Aorta (tissue), 5 donors: ENCODE measurements at places on chromosomes 1 and 21. TPM values are rescaled to one million over a fixed set of nuclear protein-coding genes. Genes with fewer than 3 reads are reported as not detected.

Gene HPCAL4
- not detected for total RNA-seq

Gene PCP4L1
- 0.69 TPM for total RNA-seq

Gene CHI3L1
- 17.8 TPM for total RNA-seq

Gene DMRTA2
- total RNA-seq = not detected

Gene FNBP1L
- total RNA-seq = 10.6 TPM

- no peaks in the 10 kb centered on the region for H3K4me1 ChIP-seq
- H3K4me3 ChIP-seq = no peak overlapping the region
- no peak overlapping the region for H3K27ac ChIP-seq
- H3K27me3 ChIP-seq = no peaks in the 10 kb centered on the region
- no peaks in the 10 kb centered on the region for H3K36me3 ChIP-seq
Measured at GRCh38 chr1:41598325-41598724, 113.8 kb upstream of the EDN2 start.

DNA sequence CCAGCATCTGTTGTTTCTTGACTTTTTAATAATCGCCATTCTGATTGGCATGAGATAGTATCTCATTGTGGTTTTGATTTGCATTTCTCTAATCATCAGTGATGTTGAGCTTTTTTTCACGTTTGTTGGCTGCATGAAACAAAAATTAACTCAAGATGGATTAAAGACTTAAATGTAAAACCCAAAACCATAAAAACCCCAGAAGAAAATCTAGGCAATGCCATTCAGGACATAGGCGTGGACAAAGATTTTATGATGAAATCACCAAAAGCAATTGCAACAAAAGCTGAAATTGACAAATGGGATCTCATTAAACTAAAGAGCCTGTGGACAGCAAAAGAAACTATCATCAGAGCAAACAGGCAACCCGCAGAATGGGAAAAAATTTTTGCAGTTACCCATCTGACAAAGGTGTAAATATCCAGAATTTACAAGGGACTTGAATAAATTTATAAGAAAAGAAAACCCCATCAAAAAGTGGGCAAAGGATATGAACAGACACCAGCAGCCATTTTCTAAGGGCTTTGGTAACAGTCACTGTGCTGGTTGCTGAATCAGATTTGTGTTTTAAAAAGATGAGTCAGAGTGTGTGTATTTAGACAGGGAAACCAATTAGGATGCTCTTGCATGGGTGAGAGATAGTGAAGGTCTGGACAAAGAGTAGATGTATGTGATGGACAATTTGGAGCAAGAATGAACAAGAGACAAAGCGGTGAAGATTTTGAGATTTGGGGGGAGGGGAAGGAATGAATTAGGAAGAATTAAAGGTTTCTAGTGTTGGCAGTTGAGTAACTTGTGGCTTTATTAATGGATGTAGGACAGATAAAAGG lies 110.7 kb downstream of the RYR2 start:
- no peaks in the 10 kb centered on the region for H3K36me3 ChIP-seq
- H3K27ac ChIP-seq = no peak overlapping the region
- no peak overlapping the region for H3K4me3 ChIP-seq
- H3K27me3 ChIP-seq = no peaks in the 10 kb centered on the region

DNA sequence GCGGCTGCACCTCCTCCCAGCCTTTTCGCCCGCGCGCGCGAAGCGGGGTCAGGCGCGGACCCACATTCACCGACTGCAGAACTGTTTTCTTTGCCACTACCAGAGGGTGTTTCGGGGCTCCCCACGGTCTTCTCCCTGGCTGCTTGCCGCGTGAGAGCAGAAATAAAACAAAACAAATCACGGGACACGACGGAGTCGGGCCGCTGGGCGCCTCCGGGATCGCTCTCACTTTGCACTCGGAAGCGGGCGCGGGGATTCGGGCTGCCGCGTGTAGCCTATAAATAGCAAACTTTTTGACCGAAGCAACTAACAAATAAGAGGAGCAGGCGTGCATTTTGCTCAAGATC lies 412.3 kb upstream of the ESRRG start:
- no peaks in the 10 kb centered on the region for H3K4me1 ChIP-seq
- H3K27ac ChIP-seq = no peak overlapping the region
- H3K4me3 ChIP-seq = peak overlapping the region; percentile 51
- H3K36me3 ChIP-seq = no peaks in the 10 kb centered on the region
- DNase-seq = no peak
- peaks cover 2% of the 10 kb centered on the region for H3K27me3 ChIP-seq

DNA sequence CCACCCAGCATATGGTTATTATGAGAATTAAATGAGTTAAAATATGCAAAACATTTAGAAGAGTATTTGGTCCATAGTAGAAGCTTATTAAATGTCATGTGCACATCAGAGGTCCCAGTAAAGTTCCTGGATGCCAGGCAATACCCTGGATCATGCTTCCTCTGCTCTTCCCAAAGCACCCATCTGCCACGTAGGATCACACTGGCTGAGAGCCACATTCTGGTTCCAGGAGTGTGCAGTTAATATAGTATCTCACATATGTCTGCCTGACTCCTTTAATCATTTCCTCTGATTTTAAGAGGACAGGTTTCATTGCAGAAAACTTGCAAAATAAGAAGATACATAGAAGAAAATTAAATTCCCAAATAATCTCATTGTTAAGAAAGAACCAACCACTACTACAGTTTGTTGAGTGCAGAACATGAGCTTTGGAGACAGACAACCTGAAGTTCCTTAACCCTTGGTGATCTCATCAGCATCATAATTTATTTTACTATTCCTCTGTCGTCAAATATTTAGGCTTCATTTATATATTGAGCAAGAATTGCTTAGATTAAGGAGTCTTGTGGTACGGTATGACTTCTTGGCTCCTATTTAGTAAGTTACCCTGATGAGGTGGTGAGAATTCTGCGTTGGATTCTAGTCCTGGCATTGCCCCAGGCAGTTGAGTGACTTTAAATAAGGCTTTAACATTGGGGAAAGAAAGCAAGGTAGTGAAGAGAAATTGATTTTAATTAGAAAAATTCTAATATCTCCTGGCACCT lies 12.3 kb downstream of the SGIP1 start:
- H3K36me3 ChIP-seq = no peaks in the 10 kb centered on the region
- H3K27ac ChIP-seq = no peak overlapping the region
- no peak for DNase-seq
- no peaks in the 10 kb centered on the region for H3K27me3 ChIP-seq

- no peak for DNase-seq
- peaks cover 3% of the 10 kb centered on the region for H3K4me1 ChIP-seq
- H3K27ac ChIP-seq = peak overlapping the region; percentile 63
- no peak overlapping the region for H3K4me3 ChIP-seq
- H3K36me3 ChIP-seq = peaks cover 5% of the 10 kb centered on the region
- no peaks in the 10 kb centered on the region for H3K27me3 ChIP-seq
Measured at GRCh38 chr1:167776151-167776550, 54.4 kb downstream of the MPZL1 start.

DNA sequence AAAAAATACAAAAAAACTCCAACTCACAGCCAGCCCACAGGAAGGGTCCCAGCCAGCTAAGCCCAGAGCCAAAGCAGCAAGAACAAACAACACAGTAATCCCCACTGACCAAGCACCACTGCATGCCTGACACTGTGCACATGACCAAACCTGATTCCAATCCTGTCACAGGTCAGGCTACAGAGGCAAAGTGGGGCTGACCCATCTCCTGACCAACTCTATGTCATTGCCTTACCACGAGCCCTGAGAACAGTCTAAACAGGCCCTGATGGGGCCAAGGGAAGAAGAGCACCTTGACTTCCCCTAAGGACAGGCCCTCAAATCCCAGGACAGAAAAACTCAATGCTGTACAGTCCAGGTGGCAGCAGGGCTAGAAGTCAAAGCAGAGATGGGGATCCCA lies 2.4 kb downstream of the LSS start:
- H3K4me3 ChIP-seq = no peak overlapping the region
- H3K36me3 ChIP-seq = no peaks in the 10 kb centered on the region
- no peaks in the 10 kb centered on the region for H3K27me3 ChIP-seq

GRCh38 chr1:23639460-23640095 lies 52.0 kb upstream of the RPL11 start:
- no peak overlapping the region for H3K27ac ChIP-seq
- H3K27me3 ChIP-seq = no peaks in the 10 kb centered on the region
- no peaks in the 10 kb centered on the region for H3K4me1 ChIP-seq
- H3K36me3 ChIP-seq = no peaks in the 10 kb centered on the region
- DNase-seq = no peak
- H3K4me3 ChIP-seq = no peak overlapping the region

DNA sequence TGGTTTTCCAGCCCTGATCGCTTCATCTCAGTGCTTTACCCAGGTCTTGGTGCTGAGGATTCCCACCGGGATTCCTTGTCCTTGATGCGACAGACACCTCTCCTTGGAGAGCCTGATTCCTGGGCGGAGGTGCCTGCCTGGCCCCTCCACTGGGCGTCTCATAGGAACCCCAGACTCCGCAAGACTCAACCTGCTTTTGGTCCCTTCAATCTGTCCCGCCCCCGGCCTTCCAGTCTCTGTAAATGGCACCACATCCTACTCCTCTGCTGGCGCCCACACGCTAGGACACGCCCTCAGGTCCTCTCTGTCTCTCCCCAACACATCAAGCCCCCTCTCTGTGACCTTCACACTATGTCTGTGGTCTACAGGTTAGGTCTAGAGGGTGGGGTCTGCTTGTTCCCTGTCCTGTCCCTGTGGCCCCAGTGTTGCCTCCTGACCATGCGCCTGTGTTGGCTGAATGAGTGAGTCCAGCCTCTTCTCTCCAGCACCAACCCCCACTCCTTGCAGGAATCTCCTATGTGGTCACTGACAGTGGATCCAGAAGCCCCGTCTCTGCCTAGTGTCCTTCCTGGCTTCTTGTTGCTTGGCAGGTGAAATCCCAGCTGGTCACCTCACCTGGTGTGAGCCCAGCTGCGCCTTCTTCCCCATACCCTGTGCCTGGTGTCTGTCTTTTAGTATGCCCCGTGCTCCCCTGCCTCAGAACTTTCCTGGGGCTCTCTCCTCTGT lies 119.7 kb upstream of the C1orf174 start:
- H3K4me3 ChIP-seq = no peak overlapping the region
- no peaks in the 10 kb centered on the region for H3K36me3 ChIP-seq
- DNase-seq = no peak
- no peaks in the 10 kb centered on the region for H3K27me3 ChIP-seq
- H3K27ac ChIP-seq = no peak overlapping the region
- H3K4me1 ChIP-seq = no peaks in the 10 kb centered on the region

- H3K27me3 ChIP-seq = no peaks in the 10 kb centered on the region
- no peaks in the 10 kb centered on the region for H3K4me1 ChIP-seq
- H3K4me3 ChIP-seq = no peak overlapping the region
- H3K27ac ChIP-seq = no peak overlapping the region
Measured at GRCh38 chr1:108053270-108054013, 88.5 kb upstream of the VAV3 start.

GRCh38 chr21:33355996-33356395 lies 31.2 kb downstream of the IFNAR1 start:
- H3K4me3 ChIP-seq = no peak overlapping the region
- no peak overlapping the region for H3K27ac ChIP-seq
- H3K4me1 ChIP-seq = peaks cover 5% of the 10 kb centered on the region

GRCh38 chr1:223135176-223135942 lies 7.7 kb downstream of the TLR5 start:
- no peaks in the 10 kb centered on the region for H3K4me1 ChIP-seq
- no peaks in the 10 kb centered on the region for H3K36me3 ChIP-seq
- no peak overlapping the region for H3K27ac ChIP-seq
- DNase-seq = peak; percentile 82

GRCh38 chr1:54273092-54273794 lies 73.3 kb downstream of the MRPL37 start:
- H3K36me3 ChIP-seq = no peaks in the 10 kb centered on the region
- DNase-seq = peak; percentile 90
- no peaks in the 10 kb centered on the region for H3K27me3 ChIP-seq
- H3K4me3 ChIP-seq = no peak overlapping the region

GRCh38 chr1:248686815-248687214 lies 15.8 kb downstream of the OR14I1 start:
- no peak for DNase-seq
- no peaks in the 10 kb centered on the region for H3K4me1 ChIP-seq
- H3K27me3 ChIP-seq = no peaks in the 10 kb centered on the region
- H3K27ac ChIP-seq = no peak overlapping the region
- H3K36me3 ChIP-seq = no peaks in the 10 kb centered on the region

DNA sequence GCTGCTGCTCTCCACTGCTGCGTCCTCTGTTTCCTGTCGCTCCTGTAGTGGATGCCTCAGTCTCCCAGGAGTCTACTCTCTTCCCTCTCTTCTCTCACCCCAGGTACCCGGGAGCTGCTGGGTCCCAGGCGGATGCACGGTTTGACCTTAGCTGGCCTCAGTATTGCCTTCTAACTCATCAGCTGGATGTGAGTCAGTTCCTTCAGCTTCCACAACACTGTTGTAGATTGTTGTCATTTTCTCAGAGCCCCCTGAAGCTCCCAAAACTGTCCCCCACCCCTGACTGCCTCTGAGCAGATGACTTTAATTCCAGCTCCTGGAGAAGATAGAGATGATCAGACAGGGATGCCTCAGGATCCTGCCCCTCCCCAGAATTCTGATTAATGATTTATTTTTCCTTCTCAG lies 7.2 kb downstream of the CNIH3 start:
- H3K4me1 ChIP-seq = no peaks in the 10 kb centered on the region
- DNase-seq = no peak
- H3K27me3 ChIP-seq = no peaks in the 10 kb centered on the region
- no peaks in the 10 kb centered on the region for H3K36me3 ChIP-seq

- H3K36me3 ChIP-seq = no peaks in the 10 kb centered on the region
- peaks cover 5% of the 10 kb centered on the region for H3K4me1 ChIP-seq
- no peak for DNase-seq
- H3K4me3 ChIP-seq = no peak overlapping the region
- no peaks in the 10 kb centered on the region for H3K27me3 ChIP-seq
Measured at GRCh38 chr21:37623183-37623582, 256.6 kb downstream of the DYRK1A start.

DNA sequence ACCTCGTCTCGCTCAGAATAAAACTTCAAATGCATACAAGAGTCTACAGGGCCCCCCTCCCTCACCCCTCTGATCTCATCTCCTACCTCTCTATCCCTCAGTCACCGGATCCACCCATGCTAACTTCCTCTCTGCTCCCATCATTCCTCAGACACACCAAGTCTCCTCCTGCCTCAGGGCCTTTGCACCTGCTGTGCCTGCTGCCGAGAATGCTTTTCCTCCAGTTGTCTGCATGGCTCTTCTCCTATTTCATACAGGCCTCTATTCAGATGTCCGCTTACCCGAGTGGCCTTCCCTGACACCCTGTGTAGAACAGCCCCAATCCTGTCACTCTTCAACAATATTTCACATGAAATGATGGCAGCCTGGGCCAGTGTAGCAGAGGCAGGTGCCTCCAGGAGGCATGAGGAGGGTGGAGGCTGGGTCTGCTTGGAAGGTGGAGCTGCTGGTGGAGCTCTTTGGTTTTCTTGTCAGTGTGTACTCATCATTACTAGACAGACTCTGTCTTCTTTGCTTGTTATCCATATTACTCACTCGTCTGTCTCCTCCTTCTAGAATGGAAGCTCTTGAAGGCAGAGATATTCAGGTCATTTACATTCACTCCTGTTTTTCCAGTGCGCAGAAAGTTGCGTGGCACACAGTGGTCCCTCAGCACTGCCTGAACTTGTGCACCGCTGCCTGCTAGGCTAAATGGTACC lies 4.2 kb downstream of the SH2D2A start:
- H3K27ac ChIP-seq = no peak overlapping the region
- H3K36me3 ChIP-seq = no peaks in the 10 kb centered on the region
- peak; percentile 27 for DNase-seq
- no peak overlapping the region for H3K4me3 ChIP-seq
- no peaks in the 10 kb centered on the region for H3K27me3 ChIP-seq

- no peak overlapping the region for H3K4me3 ChIP-seq
- H3K27me3 ChIP-seq = no peaks in the 10 kb centered on the region
- H3K36me3 ChIP-seq = no peaks in the 10 kb centered on the region
- peaks cover 2% of the 10 kb centered on the region for H3K4me1 ChIP-seq
Measured at GRCh38 chr1:3355894-3356826, 98.3 kb upstream of the ARHGEF16 start.

- peaks cover 5% of the 10 kb centered on the region for H3K4me1 ChIP-seq
- no peaks in the 10 kb centered on the region for H3K36me3 ChIP-seq
- H3K4me3 ChIP-seq = no peak overlapping the region
- peak overlapping the region; percentile 49 for H3K27ac ChIP-seq
- H3K27me3 ChIP-seq = no peaks in the 10 kb centered on the region
Measured at GRCh38 chr1:41501581-41501980, 17.1 kb upstream of the EDN2 start.
